ENCODE measurements at places on chromosomes 5 and 9.

DNA sequence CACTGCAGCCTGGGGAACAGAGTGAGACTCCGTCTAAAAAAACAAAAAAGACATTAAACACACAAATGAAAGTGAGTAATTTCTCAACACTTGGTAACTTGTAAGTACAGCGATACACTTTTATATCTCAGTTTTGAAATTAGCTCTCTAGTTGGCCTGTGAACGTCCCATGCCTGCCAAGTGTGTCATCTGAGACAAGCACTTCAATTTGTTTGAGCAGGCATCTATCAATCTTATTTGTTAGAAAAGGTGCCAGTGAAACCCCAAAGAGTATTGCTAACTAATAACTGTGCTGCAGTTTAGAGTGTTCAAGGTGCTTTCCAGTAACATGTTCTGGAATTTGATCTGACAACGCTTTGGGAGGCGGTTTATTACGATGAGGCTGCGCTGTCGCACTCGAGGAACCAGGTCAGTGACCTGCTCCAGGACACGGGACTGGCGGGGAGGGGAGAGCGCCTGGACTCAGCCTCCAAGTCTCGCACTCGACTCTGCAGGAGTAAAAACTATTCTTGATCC is 1.1 kb upstream of the SPIN1 start:
- no peak for DNase-seq

GRCh38 chr9:81080900-81081299 is 608.4 kb downstream of the TLE1 start:
- no peak for DNase-seq

- no peak for DNase-seq
Observed at GRCh38 chr9:37760416-37761161, 7.0 kb downstream of the TRMT10B start.

- no peak for DNase-seq
Observed at GRCh38 chr5:73691302-73692080, 65.5 kb downstream of the ARHGEF28 start.

DNA sequence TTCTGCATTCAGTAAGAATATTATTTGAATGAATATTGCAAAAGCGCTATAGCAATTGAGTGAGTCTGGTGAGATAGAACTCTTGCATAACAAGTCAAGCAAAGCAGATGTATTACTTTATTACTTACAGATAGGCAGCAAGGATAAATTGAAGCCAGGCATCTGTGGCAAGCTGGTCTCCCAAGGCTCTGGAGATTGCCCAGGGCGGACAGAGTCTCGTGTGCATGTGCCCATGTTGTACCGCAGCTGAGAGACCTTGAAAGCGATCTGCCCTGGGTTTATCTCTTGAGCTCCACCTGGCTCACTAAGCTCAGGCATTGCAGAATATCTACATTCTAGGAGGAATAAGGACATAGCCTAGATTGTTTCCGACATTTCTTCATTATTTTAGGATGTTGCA is 591.6 kb downstream of the ISL1 start:
- DNase-seq = no peak

GRCh38 chr9:20369391-20369790 is 252.9 kb downstream of the MLLT3 start:
- DNase-seq = no peak

DNA sequence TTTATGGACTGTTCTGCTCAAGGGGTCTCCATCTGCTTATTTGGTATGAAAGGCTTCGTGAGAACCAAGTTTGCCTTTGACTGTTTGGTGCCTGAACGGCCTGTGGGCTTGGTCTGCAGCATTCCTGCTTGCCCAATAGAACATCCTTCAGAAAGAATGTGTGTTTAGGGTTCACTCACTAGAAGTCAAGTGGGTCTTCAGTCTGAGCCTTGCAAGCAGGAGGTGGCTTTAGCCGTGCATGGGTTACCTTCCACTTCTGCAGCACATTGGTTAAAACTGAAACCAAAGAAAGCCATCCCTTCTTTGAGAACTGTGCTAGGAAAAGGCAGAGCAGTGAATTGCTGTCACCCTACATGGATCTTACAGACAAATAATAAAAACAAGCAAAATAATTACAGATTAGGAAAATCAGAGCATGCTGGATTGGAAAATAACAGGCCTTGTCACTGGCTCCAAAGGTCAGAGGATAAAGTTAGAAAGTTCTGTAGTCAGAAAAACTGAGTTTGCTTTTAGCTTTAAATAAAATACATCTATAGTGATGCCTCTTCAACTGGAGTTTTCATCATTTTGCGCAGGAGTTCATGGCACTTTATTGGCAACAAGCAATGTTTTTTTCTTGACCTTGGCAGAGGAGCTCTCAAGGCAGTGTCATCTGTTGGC is 16.6 kb downstream of the WWC1 start:
- DNase-seq = no peak

DNA sequence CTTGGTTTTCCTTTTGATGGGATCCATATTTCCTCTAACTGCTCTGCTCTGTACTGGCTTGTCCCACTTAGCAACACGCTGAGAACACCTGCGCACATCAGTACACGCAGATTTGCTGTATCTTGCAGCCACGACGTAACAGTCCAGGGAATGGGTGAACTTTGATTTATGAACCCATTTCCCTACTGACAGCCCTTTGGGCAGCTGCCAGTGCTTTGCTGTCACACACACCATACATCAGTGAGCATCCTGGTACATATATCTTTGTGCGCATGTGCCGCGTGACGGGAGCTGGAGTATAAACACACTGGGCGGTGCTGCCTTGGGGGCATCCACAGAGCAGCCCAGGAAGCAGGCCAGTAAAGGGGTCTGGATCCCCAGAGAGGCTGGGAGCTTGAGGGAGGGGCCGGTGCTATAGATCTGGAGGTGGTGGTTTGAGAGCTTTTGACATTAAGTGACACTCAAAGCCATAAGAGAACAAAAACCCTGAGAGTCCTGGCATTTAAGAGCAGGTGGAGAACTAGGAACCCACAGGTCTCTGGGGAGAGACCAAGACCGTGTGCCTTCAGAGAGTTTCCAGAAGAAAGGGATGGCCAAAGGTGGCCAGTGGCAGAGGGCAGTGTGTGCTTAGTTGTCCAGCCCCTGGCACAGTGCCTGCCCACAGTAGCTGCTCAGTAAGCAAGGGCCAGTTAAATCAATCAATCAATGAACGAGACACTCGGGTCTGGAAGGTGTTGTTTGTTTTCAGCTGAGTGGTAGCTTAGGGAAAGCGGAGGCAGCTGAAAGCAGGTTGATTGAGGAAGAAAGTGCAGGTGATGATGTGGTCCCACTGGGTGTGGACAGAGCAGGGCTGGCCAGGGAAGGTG is 53.7 kb downstream of the LMX1B start:
- no peak for DNase-seq

DNA sequence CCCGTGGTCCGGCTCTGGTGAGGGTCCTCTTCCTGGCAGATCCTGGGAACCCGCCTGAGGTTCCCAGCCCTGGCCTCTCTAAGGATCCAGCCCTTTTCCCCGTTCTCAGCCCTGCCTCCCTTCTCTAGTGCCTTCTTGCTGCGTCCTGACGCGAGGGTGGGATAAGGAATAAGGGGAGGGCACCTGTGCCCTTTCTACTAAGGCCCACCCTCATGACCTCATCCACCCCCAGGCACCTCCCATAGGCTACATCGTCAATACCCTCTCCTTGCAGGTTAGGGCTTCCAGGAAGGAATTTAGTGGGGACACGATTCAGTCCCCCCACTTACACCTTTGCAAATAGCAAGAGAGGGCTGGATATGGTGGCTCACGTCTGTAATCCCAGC is 10.7 kb upstream of the DIPK1B start:
- DNase-seq = no peak

DNA sequence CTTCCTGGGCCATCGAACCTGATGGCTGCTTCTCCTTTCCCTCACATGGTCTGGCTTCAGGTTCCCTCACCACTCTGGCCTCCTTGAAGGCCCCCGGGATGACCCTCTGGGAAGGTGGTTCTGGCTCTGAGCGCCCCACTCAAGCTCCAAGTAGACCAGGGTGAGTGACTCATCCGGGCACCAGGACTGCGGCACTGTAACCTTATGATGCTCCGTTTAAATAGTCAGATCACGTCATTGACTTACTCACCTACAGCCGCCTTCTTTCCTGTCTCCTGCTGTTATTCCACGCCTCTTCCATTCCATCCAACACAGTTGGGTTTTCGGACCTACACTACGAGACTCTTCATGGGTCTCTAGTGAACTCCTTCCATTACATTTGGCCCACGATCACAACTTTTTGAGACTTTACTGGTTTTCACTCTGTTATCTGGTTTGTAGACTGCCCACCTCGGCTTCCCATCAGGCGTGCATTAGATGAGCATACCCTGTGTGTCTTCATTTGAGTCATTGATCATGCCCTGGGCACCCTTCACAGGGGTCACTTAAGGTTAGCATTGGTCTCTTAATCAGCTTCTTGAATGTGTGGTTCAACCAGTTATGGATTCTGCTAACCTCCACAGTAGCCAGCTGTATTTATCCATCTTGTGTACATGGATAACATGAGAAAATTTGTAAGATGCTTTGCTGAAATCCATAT is 138.8 kb upstream of the LMX1B start:
- DNase-seq = no peak

DNA sequence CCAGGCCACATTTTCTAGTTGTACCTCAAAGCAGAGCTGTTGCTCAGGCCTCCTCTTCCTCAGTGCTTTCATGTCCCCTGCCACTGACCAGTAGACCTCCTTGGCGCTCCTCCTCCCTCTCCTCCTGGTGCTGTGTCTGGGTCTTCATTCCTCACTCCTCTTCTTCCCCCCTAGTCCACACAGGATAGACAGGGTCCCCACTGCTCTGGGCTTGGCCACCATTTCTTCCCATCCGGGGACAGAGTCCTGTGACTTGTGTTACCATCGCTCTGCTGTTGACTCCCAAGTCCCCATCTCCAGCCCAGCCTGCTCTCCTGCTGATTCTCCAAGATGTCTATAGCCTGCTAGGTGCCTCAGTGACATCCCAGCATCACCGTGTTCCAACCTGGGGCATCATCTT is 88.2 kb upstream of the HRH2 start:
- DNase-seq = no peak

- peak; percentile 95 for DNase-seq
Observed at GRCh38 chr5:173853370-173854131, 34.6 kb upstream of the CPEB4 start.

GRCh38 chr5:180206993-180207392 is 2.0 kb downstream of the RASGEF1C start:
- DNase-seq = no peak

- DNase-seq = no peak
Observed at GRCh38 chr5:58469896-58470295, 10.0 kb upstream of the PLK2 start.
